ENCODE measurements at places on chromosomes 2 and 18. TPM values are rescaled to one million over a fixed set of nuclear protein-coding genes. Genes with fewer than 3 reads are reported as not detected.

DNA sequence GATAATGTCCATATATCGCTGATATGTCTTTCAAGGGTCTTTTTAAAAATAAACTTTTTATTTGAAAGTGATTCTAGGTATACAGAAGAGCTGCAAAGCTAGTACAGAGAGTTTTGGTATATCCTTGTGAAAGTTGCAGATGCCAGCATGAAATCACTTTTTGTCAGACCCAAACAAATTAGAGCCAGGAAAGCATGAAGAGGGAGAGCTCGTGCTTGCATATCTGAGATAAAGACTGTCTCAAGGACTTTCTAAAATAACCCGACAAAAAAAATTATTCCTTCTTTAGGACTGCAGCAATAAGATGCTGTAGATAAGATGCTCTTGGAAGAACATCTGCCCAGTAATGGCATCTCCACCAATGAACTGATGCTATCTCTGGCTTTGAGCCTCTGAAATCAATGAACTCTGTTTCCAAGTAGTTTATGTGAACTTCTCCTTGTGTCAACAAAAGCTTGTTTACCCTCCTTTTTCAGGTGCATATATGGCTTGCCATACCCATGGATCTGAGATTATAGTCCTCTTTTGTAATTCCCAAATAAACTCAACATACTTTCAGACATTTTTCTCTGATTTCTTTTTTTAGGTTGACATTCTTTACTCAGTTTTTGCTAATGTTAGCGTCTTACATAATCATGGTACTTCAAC is 774.6 kb upstream of the FAM98A start:
- DNase-seq: no peak

The ZNF385B gene
- not detected for total RNA-seq

The LYPD1 gene
- not detected for total RNA-seq

- no peak for DNase-seq
These were observed 181.4 kb downstream of the GRB14 start for GRCh38 chr2:164439885-164440284.

GRCh38 chr2:134074619-134075018 is 179.3 kb upstream of the MGAT5 start:
- no peak for DNase-seq

DNA sequence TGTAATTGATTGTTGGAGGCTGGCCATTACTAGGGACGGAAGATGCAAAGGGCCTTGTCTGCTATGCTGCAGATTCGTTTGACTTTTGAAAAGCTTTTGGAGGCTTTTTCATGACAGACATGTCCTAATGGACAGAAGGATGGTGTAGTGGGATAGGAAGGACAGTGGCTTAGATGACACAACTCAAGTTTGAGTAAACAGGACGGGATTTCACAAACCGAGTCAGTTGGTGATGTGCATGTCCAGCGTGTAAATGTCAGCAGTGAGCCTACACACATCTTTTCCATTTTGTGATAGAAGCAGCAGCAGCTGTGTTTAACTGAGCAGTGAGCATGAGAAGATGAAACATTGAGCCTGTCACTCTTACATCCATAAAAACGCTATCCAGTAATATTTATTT is 76.0 kb downstream of the NCK2 start:
- no peak for DNase-seq

The RNF144A gene
- 87.0 TPM for total RNA-seq

The SPR gene
- total RNA-seq: 0.79 TPM

GRCh38 chr18:34676816-34677574 is 33.1 kb upstream of the DTNA start:
- no peak for DNase-seq

GRCh38 chr18:10298346-10298745 is 156.1 kb upstream of the APCDD1 start:
- no peak for DNase-seq

The FSHR gene
- total RNA-seq: not detected

- no peak for DNase-seq
These were observed 26.9 kb downstream of the SGPP2 start for GRCh38 chr2:222451224-222451674.

DNA sequence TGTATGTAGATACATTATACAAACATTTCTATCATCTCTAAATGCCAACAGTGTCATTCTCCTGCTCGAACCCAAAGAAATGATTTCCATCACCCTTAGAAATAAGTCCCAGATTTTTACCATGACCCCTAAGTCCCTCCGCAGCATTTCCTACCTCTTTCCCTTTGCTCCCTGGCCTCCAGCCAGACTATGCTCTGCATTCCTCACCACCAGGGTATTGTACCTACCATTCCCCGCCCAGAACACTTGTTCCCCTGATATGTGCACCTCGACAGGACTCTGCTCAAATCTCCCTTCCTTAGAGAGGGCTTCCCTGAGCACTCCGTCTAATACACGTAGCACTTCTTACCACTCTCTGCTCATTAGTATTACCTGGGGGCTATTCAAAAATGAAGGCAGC is 630.2 kb downstream of the ARHGAP15 start:
- DNase-seq: no peak

The IL37 gene
- not detected for total RNA-seq

- DNase-seq: no peak
These were observed 306.4 kb downstream of the TSN start for GRCh38 chr2:122061831-122062230.

The ITGA4 gene
- total RNA-seq: 152 TPM

- DNase-seq: no peak
These were observed 65.8 kb upstream of the ATL2 start for GRCh38 chr2:38442643-38443541.

The PARD6G gene
- total RNA-seq: 0.18 TPM

DNA sequence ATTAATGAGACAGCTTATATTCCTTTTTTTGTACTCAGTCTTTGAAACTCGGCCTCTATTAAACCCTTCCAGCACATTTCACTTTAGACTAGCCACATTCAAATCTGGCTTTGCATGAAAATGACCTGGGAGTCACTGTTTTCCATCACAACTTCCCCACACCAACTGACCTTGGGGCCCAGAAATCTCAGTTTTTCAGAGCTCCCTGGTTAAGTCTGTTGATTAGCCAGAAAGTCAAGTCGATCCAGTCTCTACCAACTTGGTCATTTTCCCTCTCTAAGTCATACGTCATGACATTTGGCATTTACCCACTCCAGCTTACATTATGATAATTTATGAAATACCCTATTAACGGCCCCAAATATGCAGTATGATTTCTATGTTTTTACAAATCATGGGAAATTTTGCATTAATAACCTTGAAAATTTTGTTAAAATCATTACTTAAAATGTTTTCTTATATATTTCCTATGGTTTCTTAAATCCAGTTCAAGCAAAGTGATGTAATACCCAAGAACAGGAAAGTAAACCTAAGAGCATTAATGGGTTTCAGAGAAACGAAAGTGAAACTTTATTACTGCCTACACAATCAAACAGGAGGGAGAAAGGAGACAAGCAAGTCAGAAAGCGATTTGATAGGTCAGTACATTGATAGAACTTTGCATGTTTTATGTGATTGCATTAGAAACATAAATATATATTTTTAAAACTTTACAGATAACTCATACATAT is 77.1 kb downstream of the SPATS2L start:
- DNase-seq: no peak

DNA sequence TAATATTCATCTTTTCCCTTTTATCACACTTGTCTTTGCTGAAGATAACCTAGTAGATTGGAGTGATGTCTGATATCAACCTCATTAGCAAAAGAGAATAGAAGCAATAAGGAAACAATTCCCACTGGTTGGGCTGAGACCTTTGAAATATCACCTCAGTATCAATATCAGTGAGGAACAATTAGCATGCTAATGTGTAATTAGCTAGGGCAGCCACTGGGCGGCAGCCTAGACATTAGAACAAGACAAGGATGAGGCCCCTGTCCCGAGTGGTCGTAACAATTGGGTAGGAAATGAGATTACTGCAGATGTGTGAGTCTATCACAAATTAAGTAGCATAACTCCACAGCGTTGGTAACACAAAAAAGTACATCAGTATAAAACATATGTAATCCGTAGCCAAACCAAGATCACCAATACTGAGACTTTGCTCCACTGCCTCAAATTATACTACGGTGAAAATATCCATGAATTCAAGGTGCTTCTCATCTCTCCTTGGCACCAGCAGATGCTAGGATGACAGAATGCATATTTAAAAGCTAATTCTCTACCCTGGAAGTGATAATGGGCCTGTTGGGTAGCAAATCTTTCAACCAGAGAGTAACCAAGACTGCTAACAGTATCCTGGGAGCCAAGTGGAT is 99.1 kb downstream of the ALPK2 start:
- peak; percentile 76 for DNase-seq

DNA sequence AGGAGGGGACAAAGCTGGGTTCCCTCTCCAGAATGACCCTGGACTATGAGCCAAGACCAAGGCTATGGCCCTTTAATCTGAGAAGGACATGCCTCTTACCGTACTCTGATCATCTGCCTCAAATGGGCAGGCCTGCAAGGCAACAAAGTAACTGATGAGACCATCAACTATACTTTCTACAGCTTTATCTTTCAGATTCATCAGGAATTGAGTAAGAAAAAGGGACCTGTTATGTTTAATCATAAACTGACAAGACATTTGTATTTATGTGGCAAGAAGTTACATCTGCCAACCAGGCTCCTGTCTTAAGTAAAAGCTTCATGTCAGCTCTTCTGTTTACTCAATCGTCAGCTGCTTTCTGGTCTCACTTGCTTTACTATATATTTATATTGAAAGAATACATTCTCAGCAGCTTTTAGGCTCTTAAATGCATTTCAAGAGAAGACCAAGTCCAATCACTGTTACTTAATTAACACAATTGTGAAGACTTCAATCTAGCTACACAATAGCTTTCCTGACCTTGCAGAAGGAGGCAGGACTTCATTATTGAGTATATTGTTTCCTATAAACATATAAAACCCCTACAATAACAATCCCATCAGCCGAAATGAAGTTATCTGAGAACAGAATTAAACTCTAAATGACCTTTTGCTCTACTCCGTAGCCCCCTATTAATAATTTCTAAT is 163.8 kb downstream of the ETAA1 start:
- no peak for DNase-seq

DNA sequence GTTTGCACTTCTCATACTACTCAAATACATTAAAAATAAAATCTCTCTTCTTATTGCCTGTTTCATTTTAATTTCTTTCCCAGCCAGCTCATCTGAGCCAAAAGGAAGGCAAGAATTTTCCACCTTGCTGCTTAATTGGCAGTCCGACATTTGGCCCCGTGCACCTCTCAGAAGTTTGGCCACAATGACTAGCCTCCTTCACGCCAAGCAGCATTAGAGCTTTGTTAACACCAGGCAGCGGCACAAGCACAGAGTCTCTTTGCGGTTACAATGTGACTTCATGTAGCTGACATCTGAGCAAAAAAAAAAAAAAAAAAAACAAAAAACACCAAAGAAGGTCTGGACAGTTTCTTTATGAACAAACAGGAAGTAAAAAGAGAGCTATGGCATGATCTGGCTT is 248.9 kb downstream of the OSR1 start:
- DNase-seq: no peak

GRCh38 chr18:33051407-33051806 is 278.6 kb upstream of the KLHL14 start:
- DNase-seq: no peak

DNA sequence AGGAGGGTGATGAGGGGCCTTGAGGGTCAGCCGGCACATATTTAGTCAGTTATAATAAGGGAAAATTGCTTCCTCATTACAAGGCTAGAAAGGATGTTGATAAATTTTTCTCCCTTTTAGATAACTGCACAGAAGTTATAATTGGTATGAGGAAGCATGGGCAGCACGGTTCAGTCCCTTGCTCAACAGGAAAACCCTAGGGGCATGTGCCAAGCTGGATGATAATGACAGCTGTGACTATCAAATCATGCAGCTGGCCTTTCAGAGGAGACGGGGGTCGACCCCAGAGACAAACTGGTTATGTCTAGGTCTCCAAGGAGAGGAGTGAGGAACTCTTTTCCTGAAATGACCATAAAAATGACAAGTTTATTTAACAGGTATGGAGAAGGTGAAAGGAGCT is 448.1 kb upstream of the VRK2 start:
- DNase-seq: no peak

The UGT1A6 gene
- not detected for total RNA-seq

DNA sequence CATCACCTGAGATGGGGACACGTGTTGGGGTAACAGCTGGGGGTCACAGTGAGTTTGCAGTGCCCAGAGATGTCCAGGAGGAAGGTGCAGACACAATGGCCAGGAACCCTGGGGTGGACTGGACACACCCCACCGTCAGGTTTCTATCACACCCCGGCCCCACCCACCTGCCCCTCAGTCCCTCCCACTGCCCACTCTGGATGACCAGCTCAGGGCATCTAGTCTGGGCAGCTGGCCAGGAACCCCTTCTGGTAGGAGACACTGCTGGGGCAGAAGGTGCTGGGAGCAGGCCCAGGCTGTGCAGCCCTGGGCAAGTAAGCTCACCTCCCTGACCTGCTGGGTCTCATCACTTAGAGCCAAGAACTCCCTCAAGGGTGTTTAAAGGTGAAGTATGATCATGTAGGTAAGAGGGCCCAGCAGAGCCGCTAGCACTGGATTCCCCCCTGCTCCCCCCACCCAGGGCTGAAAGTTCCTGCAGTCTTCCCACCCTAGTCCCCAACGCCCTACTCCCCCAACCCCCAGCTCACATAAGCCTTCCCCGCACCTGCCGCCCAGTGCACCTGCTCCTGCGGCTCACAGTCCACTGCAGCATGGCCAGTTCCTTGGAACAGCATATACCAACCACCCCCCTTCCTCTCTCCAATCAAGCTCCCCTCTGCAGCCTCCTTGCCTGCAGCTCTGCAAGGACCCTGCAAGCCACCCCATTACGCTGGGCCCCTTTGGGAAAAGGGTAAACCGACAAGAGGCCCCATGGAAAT is 17.3 kb downstream of the BIN1 start:
- DNase-seq: no peak

DNA sequence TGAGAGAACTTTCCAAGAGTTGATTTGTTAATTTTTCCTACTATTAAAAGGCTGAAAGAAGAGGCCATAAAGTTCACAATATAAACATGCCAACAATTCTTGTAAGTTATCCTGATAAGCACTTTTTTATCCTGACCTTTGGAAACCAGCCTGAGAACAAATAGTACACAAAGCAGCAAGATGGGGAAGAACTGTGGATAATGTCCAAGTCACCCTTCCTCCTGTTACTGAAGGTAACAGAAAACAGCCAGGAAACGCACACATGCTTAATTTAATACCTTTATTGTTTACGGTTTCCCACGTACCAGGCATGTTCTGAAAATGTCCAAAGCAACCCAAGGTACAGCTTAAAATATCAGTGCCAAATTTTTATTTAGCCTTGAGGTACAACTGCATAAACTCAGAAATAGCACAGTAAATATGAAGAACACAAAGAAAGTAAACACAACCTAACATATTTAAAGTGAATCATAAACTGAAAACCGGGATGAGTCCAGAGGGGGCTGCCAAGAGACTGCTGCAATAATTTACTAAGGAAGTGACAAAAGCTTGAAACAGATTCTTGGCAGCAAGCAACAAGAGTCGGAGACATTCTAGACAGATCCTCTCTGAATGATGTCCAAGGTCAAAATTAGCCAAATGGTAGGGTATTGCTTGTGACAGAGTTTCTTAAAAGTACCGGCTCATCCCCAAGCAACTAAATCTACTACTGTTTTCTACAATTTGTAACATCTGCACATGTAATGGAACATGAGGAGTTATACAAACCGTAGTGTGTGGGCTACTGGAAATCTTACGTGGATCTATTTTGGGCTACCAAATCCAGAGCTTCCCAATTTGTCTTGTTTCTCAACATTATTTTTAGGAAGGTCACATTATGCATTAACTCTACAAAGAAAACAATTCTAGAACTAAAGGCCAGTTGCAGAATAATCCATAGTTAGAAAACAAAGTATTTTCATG is 93.2 kb downstream of the CABYR start:
- DNase-seq: no peak

- DNase-seq: no peak
These were observed 5.3 kb upstream of the NPPC start for GRCh38 chr2:231931481-231931915.
